Stimulated activated CD4-positive, alpha-beta T cell treated with anti-CD3 and anti-CD28 coated beads, Interleukin-12 subunit alpha, Interleukin-12 subunit beta, amount 100 ng/mL, for 48 hours (primary cell): ENCODE measurements at places on chromosomes 4 and X.

DNA sequence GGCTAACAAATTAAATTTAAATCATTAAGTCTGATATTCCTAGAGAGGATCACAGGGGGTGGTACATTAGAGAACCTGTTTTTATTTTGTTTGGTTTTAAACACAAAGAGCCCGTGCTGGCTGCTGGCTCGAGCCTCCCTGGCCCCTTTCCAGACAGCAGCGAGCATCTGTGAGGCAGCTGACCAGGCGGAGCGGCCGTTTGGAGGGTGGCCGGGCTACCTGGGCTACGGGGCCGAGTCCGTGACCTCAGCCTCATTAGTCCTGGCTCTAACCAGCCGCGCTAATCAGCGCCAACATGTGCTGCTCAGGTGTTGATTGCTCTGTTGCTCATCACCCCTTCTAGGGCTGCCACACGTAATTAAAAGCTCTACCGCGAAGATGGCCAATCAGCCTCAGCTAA is 35.3 kb downstream of the DCTD start:
- DNase-seq, result no peak

GRCh38 chrX:47283015-47283771 is 50.4 kb downstream of the USP11 start:
- no peak for DNase-seq

DNA sequence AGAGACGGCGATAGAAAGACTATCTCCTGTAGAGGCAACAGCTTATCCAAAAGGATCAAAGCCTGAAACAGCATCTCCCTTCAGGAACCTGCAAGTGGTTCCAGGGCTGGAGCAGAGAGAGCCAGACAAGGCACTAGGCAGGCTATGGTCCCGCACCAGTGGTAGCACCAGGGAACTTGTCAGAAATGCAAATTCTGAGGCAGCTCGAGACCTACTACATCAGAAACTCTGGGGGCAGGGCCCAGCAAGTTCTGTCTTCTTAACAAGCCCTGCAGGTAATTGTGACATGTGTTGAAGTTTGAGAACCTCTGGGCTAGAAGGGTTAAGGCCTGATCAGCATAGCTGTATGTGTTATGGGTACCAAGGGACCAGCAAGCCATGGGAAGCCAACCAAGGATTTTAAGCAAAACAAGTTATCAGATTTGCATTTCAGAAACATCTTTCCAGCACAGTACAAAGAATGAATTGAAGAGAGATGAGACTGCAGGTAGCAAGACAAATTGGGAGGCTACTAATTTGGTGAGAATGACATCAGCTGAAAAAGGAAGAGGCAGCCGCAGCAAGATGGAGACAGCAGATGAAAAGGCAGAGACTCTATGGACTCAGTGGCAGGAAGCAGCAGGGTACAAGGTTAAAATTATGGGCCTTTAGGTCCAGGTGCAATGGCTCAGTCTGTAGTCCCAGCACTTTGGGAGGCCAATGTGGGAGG is 139.7 kb downstream of the TSPAN5 start:
- no peak for DNase-seq

GRCh38 chr4:2347190-2347589 is 71.3 kb downstream of the ZFYVE28 start:
- no peak for DNase-seq

DNA sequence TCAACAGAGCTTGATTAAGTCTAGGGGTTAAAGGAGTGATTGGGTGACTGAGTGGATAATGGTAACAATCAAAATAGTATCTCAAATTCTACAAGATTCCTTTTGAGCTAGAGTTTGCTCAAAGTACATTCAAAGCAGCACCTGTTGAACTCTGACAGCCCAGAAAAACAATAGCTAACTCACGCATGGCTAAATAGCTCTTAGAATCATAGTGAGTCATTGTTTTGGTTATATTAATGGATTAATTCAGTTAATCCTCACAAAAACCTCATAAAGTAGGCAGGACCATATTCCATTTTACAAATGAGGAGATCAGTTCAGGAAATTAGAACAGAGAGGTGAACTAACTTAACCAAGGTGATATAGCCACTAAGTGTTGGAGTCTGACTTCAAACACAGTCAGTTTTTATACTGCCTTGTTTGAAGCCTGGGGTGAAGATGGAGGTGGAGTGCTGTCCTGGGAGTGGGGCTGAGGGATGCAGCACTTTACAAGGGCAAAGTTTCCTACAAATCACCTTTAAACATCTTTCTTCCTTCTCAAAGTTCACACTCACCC is 35.9 kb upstream of the PPM1K start:
- DNase-seq, result no peak

GRCh38 chrX:44433556-44433955 is 90.1 kb upstream of the EFHC2 start:
- no peak for DNase-seq

DNA sequence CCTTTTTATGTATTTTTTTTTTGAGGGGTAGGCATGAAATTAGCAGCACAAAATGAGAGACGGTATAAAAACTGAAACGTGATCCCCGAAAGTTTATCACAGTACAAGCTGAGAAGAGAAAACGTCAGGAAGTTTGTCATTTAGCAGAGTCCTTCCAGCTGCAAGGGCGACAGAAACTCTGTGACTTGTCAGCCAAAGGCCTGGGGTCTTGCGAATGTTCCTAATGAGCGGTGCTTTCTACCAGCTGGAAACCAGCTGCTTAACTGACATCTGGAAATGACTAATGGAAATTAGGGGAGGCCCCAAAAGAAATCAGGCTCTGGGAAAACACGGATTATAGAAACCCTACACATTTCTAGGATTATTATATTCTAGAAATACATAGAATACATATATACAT is 66.5 kb downstream of the CHRNA9 start:
- no peak for DNase-seq

DNA sequence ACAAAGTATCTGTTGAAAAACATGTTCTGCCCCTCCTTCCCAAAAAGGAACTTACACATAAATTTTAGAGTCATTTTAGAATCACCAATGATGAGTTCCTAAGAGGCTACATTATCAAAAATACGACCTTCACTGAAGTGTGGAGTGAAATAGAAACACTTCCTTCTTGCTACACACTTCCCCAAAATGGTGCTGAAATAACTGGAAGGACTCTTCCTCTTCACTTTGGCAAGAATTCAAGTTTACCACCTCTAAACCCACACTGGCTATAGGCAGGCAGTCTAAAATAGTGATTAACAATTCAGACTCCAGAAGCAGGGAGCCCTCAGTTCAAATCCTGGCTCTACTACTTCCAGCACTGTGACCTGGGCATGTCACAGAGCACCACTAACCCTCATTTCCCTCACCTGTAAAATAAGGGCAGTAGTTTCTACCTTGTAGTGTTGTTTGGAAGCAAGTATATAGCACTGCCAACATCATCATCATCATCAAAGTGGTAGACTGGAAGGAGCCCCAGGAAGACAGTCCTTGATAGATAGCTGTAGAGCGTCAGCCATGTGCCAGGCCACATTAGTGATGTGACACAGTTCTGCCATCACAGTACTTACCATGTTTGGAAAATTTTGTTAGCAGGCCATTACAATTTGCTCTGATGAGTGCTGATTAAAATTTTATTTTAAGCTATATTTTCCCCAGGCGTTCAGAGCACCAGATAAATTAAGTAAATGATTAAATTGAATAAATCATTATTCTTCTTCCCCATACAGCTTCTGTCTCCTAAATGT is 103.3 kb downstream of the PARM1 start:
- DNase-seq, result no peak

DNA sequence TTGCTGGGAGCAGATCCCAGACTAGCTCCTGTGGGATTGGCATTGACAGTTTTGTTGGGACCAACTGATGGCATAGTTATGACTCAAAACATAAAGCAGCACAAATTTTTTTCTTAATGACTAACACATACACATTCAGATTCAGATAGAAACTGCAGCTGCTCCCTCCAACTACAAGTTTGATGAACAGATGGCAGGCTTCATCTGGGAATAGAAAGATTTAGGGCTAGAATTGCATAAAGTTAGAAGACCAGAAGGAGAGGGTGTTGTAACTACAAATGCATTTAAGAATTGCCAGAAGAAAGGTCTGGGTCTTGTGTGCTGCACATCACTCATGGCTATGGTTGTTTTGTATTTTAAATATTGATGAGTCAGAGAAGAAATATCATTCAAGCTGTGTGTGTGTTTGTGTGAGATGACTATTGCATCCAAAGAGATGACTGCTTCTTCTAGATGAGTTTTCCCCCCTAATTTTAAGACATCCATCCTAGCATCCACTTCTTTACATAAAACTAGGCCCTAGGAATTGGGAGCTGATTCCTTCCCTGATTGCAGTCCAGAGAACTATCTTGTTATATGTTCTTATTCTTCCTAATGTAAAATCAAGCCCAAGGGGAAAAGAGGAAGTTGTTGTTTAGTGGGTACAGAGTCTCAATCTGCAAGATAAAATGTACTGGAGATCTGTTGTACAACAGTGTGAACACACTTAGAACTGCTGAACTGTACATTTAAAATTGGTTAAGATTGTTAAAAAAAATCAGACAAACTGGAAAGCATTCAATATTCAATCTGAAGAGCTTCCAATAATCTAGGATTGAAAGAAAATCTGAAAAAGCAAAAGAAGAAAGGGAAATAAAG is 175.1 kb downstream of the PARM1 start:
- no peak for DNase-seq

- no peak for DNase-seq
These were observed 26.1 kb downstream of the RBM46 start for GRCh38 chr4:154807042-154807630.

DNA sequence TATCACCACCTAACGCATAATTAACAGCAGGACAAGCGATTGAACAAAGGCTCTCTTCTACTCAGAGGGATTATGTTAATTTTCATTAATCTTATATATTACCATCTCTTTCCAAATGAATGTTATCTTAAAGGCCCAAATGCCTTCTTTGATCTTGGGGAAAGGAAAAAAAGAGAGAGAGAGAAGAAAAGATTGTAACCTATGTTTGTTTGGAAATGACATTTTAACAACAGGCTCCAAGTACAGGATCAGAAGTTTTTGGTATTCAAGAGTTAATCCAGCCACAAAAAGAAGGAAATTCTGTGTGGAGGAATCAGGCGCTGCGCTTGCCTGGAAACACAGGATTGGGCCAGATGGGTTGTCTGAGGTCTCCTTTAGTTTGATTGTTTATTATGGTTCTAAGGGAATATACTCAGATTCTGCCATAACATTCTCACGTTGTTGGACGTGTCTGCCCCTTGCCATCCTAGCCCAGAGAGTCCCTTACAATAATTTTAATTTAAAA is 100.7 kb upstream of the STX18 start:
- DNase-seq, result no peak

- no peak for DNase-seq
These were observed 40.7 kb upstream of the FAM9A start for GRCh38 chrX:8841911-8842310.

DNA sequence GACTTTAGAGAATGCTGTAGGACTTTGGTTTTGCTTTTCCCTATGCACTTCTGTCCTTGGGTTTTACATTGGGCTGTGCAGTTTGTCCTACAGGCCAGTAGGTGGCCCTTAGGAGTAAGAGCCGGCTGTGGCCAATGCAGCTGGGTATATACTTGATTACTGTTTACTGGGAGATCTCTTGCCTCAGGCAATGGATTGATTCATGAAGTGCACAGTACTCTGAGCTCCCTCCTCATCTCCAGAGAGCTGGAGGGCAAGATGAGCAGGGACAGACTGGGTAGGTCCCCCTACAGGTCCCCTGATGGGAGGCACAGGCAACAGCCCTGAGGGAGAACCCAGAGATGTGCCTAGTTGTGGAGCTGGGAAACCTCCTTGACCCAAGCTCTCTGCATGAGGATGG is 103.8 kb upstream of the QRFPR start:
- DNase-seq, result no peak

DNA sequence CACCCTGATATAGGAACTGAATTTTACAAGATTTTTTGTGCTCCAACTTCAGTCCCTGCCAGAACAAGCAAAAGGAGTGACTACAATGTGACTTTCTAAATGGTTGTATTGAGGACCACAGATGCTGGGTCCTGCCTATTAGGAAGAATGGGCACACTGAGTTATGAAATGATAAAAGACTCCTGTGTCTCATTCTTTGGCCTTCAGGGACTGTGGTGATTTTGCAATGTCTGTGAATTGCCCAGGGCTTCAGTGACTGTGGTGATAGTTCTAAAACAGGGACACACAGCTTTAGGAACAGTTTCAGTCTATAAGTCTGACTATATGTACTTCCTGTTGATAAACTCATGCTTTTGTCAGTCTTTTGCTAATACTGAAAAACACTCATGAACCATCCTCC is 210.2 kb downstream of the DMD start:
- no peak for DNase-seq

DNA sequence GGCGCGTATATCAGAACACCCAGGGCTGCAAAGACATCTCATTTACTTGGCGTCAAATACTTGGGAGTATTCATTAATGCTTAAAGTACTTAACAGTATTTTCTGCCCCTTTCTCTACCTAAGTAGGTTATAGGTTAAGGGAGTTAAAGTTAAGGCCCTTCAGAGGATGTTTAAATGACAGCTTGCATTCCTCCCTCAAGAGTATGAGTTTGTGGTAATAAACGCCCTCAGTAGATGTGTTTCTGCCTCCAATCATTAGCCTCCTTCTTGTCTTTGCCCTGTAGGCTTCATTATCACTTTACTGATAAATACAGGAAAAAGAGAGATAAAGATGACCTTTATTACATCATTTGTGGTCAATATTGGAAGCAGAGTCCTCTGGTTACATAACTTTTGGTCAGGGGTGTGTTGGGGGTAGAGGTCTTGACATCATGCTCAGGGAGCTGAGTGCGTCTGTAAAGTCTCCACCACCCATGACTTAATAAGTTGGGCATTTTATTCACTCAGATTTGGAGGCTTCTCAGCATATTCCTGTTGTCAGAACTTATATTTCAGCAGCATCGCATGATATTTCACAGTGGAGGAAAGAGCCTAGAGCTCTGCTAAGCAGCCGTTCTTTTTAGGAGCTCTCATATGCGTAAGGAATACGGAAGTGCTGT is 145.9 kb downstream of the CPE start:
- DNase-seq, result no peak

DNA sequence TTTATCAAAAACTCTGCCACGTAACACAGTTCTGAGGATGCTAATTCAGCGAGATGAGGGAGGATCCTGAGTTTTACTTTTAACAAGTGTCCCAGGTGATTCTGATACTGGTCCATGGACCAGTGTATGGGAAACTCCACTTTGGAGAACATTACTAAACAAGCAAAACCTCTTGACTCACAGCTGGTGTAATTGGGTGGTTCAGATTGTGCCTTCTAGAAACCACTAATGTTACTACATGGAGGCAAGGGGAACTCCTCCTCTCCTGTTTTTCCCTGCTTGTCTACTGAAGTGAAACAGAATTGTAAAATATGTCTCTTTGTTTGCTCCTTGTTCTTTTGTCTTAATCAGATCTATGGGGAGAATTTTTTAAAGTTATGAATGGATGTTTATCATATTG is 62.6 kb downstream of the FRAS1 start:
- DNase-seq, result no peak
